ENCODE measurements at places on chromosomes 11 and 22.

DNA sequence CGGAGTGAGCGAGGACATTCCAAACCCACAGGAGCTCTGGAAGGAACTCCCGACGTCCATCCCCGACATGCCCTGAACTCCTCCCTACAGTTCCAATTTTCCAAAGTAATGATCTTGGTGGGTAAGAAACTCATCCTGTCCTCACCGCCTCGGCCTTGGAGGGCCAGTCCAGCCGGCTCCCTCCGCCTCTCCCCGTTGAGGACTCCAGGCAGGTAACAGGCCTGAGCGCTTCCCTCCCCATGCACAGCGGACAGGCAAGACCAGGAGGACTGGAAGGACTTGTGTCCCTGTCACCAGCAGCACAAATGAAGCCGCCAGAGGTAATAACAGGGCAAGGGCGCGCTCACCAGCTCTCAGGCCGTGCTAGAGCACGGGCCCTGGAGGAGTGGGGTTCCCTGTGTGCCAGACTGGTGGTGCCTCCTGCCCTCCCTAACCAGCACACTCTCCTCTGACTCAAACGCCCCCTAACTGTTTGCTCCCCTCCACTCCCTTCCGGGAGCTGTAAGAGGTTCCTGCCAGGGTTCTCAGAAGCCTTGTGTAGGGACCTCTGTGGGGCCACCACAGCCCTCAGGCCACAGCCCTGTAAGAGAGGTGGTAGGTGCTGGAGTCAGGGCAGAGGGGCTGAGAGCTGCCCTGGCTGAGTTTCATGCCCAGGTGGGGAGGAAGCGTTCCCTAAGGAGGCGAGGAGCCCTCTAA, 17.1 kb downstream of the OVOL1 start:
- DNase-seq = no peak

- DNase-seq = no peak
These were observed 109.2 kb downstream of the FAM76B start for GRCh38 chr11:95680169-95680929.

DNA sequence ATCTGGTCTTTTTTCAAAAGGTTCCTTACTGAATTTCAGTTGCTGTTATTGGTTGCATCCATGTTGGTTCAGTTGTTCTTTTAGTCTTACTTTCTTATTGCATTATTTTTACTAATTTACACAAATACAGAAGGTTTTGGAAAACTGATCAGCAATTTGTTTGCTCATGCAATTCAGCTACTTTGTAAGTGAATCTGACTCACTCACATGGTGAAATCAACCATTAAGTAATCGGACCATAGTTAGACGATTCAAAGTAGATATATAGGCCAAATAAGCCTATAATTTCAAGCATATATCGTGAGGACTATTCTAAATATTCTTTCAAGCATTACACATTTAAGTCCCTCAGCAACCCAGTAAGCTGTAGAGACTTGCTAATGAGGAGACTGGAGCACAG, 41.7 kb downstream of the CCDC83 start:
- no peak for DNase-seq

- DNase-seq = no peak
These were observed 7.3 kb upstream of the MCAM start for GRCh38 chr11:119324189-119324588.

GRCh38 chr11:78377625-78378418, 39.8 kb downstream of the GAB2 start:
- DNase-seq = no peak

- DNase-seq = no peak
These were observed 18.5 kb downstream of the GRK3 start for GRCh38 chr22:25582946-25583345.

DNA sequence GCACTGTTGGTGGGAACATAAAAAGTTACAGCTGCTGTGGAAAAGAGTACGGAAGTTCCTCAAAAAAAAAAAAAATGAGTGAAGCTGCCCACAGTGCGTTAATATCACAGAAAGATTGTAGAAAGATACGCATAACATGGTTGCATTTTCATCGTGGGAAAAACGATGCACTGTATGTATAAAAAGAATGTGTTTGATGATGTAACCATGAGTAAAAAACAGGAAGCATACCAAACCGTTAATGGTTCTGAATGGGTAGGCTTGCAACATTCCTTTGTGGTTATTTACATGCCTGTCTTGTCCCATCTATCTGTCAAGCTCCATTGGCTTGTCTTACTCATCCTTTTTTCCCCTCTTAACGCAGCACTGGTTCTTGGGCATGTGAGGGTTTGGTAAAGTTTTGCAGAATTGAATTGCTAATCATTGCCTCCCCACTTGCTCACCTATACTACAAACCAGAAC, 33.8 kb upstream of the DKK3 start:
- DNase-seq = no peak

DNA sequence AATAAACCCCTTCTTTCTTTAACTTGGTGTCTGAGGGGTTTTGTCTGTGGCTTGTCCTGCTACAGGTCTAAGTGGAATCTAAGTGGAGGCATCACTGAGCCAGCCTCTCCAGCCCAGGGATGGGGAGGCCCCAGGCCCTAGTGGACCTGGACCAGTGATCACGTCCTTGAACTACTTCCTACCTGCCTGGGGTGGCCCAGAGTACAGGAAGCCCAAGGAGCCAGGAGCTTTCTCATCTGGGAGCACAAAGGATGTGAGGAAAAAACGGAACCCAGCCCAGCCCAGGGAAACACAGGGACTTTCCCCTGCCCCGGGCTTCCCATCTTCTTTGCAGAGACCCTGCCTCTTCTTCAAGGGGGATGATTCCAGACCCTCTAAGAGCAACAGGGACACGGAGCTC, 3.5 kb upstream of the CD5 start:
- no peak for DNase-seq

GRCh38 chr11:57219021-57219627, 17.9 kb downstream of the APLNR start:
- no peak for DNase-seq

DNA sequence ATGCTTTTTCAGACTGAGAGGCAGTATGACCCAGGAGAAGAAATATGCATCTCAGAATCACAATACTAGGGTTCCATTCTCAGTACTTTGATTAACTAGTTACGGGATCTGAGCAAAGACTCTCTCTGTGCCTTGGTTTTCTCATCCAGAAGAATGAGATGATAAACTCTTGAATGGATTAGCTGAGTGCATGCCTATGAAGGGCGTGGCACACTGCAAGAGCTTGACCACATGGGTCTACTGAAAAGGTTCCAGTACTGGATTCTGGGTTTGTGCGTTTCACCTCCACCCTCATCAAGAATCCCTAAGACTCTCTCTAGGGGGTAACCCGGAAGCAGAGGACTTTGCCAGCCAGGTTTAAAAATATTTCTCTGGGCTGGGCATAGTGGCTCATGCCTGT, 25.6 kb downstream of the PGA5 start:
- no peak for DNase-seq

DNA sequence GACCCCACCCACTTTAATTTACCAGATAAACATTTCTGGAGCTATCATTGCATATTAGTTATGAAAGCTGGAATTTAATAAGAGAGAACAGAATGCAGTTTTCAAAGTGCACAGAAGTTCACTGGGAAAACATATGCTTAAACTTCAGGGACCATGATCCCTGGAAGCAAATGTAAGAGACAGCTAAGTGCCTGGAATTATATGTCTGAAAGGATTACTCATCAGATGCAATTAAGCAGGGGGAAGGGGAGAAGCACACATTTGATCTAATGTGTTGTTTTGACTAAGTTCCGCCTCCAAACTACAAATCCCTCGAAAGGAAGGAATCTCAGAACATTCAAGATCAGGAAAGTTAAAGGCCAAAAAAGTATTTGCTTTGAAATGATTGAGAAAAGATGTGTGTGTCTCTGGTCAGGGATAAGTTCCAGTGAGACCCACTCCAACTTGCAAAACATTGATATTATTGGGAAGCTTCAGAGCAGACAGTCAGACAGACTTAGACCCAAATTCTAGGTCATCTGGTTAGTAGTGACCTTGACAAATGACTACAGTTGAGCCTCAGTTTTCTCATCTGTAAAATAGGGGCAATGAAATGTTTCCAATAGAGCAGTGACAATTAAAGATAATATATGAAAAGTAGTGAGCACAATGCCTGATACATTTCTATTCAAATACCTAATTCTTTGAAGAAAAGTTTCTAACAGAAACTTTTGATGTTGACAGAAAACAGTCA, 147.6 kb downstream of the ME3 start:
- no peak for DNase-seq

GRCh38 chr11:74559110-74559933, 33.1 kb upstream of the POLD3 start:
- no peak for DNase-seq

DNA sequence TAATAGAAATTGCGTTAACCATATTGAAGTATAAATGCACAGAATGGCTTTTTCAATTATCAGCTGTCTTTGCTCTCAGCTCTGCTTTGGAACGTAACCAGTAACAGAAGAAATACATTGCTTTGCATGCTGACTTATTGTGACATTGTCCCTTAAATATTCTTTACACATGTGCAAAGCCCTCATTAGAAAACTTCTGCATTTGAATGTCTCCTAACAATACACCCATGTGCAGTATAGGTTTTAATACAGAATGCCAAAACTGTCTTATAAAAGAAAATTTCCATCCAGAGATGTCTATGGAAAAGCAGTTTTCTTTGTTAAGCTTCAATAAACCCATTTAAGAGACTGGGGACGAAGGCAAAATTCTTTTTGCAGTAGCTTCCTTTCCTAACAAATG, 560.3 kb upstream of the CHORDC1 start:
- no peak for DNase-seq

DNA sequence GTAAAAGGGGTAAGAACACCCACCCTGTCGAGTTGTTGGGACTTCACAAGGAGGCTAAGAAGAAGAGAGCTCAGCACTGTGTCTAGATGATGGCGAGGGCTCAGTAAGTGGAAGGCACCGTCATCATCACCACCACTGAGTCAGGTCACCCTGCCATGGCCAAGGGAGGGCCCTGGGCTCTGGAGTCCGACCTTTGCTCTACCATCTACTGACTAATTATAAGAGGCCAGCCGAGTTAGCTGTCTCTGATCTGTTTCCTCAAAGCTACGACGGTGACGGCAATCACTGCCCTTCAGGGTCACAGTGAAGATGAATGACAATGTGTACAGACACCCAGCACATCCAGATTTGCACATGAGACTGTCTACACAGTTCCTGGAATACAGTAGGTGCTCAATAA, 29.3 kb downstream of the KIAA0930 start:
- no peak for DNase-seq

DNA sequence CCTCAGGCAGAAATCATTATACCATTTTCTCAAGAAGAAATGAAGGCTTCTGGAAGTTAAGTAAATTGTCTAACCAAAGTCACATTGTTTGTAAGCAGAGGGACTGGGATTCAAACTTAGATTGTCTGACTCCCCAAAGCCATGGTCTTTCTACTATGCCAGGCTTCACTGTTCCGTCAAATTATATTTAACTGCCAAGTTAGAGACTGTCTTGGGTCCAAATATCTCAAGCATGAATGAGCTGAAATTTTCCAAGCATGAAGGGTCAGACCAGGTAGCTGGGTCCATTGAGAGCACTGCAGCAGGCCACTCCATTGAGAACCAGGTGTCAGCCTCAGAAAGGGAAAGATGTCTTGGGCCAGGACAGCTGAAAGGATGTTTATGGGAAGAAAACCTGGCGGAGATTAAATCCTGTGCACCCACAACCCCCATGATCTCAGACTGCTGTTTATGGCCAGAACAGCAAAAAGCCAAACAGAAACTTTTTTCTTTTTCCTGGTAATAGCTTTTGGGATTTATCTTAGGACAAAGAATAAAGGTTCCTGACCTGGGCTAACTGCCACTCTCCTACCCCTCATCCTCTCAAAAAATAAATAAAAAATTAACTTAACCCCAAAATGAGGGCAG, 612.3 kb downstream of the INSC start:
- no peak for DNase-seq

DNA sequence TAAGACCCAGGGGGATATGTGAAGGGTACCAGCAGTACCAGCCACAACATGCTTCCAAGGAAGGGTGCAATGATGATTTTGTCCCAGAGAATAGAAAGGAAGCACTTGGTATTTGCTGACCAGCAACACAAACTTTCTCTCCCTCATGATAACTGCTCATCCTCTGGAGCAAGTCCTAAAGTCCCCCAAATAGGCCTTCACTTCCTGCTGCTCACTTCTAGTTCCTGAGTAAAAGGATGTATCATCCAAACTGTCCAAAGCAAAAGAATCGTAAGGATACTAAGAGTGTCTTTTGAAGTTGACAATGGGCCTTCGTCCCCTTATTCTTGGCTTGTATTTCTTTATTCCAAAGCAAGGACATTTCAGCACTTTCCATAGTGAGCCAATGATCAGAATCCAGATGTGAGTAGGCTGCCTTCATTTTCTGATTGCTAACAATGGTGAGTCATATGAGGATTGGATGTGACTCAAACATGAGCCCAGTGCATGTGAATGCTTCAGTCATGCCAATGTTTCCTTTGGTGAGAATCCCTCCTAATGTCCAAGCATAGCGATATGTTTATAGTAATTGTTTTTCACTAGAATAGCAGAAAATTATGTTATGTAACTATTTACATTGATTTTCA, 243.4 kb upstream of the POU2AF2 start:
- no peak for DNase-seq

- no peak for DNase-seq
These were observed 10.3 kb downstream of the YAP1 start for GRCh38 chr11:102120437-102120973.

- no peak for DNase-seq
These were observed 58.0 kb downstream of the C11orf91 start for GRCh38 chr11:33642461-33643166.

DNA sequence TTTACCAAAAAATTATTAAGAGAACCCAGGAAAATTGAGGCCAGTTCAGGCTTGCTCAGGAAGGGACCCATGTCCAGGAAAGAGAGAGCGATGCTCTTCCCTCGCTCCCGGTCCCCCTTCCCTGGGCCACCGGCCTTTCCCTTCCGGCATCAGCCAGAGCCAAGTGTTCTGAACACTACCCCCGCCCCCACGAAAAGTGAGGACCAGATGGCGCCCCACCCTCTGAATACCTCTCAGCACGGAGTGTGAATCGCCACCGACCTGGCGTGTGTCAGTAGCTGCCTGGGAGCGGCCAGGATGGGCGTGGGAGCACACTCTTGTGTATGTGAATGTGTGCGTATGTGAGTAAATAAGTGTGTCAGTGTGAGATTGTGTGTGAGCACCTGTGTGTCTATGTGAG, 20.2 kb downstream of the RPS6KA4 start:
- DNase-seq = no peak

DNA sequence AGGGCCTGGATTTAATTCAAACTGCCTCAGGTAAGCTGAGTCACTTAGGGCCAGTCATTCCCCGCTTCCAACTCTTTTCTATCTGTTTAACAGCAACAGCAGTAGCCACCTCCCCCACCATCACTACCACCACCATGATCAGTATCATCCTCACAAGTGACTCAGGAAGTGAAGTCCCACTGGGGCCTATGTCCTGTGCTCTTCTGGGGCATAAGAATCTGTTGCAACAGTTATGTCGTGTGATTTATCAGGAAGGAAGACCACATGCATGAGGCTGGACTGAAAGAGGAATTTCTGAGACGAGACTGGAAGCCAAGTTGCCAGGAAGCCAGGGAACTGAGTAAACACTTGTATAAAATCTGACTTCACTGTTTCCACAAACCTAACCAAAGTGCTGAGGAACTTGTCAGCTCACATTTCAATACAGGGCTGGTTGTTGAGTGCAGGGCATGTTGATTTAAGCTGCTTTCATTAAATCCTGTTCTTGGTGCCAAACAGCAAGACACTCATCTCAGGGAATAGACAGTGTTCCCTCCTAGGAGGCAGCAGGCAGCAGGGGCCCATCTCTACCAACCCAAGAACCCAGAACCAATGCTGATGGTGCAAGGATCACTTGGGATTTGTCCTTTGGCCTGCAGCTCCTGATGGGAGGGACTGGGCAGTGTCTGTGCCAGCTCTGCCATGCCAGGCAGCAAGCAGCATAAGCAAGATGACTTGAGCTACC, 226.7 kb upstream of the NARS2 start:
- no peak for DNase-seq

Data from activated gamma-delta T cell treated with Interleukin-2 at 50 U/mL for 16 hours (primary cell).